NCI-H69 (cell line): ENCODE measurements at places on chromosomes 6 and 20.
A peak's percentile ranks its signal among the peaks of the same experiment; 100 is the strongest.

DNA sequence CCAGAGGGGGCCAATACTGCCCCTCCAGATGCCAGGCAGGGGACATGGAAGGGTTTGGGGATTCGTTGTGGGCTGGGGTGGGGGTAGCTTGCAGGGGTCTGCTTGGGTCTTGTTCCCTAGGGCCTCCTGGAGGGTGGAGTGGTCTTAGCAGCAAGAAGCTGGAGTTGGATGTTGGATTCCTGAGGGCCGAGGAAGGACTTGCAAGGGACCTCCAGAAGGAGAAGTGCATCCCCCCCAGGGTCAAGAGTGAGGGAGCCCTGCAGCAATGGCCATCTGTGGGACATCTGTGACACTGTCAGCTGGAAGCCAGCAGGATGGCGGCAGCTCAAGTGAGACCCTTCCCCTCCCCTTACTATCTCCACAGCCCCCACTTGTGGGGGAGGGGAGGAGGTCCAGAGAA lies 25.4 kb upstream of the CCN5 start:
- no peak for DNase-seq

DNA sequence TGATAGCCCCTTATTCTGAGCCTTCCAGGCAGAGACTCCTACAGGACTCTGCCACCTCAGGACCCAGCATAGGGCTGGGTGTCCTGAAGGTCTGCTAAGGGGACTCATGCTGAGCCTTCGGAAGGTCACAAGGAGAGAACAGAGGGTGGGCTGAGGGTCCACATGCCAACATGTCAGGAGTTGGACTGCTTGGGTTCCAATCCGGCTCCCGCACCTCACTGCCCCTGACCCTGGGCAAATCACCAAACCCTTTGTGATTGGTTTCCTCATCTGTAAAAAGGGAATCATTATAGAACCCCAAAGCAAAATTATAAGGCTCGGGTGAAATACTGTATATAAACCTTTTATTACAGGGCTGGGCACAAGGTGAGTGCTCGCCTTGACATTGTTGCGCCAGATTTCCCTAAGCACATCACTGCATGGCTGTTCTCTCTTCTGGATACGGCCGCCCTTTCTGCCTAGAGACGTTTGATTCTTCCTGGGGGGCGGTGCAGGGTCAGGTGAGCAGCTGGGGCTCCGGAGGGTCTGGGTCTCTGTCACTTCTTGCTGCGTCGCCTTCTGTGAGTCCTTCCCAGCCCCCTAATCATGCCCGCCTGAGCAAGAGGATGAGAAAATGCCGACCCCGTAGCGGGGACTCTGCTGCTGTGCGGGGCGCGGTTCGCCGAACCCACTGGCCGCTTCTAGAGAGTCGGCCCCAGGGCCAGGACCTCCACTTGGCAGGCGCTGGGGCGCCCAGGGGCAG lies 90.5 kb upstream of the EPB41L1 start:
- DNase-seq: peak; percentile 71

- DNase-seq: peak; percentile 35
Measured at GRCh38 chr6:25366903-25367545, 87.8 kb downstream of the CARMIL1 start.

- peak; percentile 93 for DNase-seq
Measured at GRCh38 chr6:156980948-156981347, 203.8 kb downstream of the ARID1B start.

- no peak for DNase-seq
Measured at GRCh38 chr6:168828800-168829199, 387.8 kb downstream of the SMOC2 start.

GRCh38 chr6:160766657-160766988 lies 64.6 kb downstream of the PLG start:
- no peak for DNase-seq

DNA sequence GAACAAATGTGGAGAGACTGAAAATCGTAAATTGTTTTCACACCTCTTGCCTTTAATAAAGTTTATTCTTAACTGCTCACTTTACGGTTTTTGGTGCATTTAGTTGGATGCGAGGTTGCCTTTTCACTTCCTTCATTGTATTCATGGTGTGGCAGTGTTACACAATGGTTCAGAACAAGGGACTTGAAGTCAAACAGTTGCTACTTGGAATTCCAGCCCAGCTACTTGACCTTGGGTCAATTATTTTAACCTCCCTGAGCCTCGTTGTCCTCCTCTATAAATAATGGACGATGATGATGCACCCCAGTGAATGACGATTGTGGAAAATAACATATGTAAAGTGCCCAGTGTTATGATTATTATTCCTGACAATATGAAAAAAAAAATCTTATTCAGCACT lies 72.3 kb downstream of the CARMIL1 start:
- no peak for DNase-seq

DNA sequence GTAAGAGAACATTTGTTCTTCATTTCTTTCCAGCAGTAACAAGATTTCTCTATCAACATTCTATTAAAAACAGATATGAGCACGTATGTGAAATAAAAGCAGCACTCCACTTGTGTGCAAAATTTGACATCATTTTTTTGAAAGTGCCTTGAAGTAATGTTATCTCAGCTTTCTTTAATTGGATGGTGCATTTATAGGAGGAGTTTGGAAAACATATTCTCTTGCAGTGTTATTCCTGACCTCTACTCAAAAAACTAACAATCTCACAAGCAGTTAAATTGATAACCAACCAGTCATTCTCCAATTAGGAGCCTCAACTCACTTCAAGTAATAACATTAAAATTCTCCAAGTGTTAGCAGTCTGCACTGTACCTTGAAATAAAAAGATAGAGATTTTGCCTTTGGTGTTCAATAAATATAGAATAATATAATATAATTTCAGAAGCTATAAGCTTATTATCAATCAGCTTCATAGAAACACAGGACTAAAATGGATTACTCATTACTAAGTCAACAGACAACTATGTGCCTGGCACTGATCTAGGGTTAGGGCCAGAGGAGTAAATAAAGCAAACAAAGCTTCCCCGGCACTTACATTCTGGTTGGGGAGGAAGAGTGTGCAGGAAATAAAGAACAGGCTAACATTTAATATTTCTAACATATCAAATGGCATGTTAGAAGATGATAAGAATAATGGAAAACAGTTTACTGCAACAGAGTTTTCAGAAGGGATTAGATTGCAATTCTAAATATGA lies 149.0 kb upstream of the SGK1 start:
- DNase-seq: peak; percentile 60

DNA sequence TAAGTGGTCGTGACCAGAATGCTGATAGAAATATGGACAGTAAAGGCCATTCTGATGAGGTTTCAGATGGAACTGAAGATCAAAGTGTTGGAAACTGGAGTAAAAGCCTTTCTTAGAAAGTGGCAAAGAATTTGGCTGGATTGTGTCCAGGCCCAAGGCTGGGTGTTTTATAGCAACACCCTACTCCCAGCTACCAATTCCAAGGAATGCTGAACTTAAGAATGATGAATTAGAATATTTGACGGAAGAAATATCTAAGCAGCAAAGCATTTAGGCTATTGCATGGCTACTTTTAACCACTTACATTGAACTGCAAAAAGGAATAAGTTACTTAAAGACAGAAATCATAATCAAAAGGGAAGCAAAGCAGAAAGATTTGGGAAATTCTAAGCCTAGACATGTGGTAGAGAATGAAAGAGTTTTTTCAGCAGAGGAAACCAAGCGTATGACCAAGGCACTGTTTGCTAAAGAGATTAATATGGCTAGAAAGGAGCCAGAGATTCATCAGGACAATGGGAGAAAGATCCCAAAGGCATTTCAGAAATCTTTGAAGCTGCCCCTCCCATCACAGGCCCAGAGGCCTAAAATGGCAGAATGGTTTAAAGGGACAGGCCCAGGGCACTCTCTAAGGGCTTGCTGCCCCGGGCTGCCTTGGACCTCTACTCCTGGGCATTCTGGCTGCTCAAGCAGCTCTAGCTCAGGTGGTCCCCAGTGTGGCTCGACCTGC lies 25.8 kb downstream of the SDHAF4 start:
- DNase-seq: no peak

GRCh38 chr6:63584566-63584965 lies 12.3 kb downstream of the LOC128125822 start:
- no peak for DNase-seq

DNA sequence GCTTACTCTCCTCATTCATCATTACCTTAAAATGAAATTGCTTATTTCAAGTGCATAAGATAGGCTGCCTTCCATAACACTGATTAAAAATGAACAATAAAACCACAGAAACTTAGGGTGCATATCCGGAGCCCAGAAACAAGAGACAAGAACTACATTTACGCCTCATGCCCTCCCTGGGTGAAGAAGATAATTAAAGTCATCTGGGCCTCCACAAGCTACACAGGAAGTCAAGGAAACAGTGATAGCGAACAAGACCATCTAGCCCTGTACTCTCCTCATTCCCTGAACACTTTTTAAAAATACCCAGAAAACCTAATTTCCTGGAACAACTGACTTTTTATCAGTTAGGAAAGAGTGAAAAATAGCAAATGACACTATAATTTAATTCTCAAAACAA lies 6.3 kb downstream of the SOD2 start:
- no peak for DNase-seq

DNA sequence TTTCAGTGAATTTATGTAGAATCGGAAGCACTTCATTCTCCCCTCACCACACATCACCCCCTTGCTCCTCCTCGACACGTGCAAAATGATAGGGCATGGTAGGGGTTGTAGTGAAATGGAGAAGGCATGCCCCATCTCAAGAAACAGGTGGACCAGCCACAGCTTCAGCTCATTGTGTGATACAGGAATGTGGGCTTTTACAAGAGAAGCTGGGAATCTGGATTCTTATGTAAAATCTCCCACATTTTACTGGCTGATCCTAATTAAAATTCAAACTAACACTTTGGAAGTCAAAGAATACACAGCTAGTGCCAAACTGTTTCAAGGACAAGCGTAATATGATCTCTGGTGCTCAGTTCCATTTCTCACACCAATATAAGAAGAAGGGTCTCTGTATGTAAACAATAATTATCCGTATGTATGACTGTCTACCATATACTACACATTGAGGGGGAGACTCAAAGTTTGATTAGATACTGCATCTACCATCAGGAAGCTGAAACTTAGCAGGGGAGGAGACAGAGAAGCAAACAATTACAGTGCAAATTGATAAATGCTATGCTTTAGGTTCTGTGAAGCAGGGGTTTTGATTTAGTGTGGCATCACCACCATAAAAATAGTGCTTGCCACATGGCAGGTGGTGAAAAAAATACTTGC lies 24.3 kb upstream of the KIAA0408 start:
- DNase-seq: peak; percentile 10

DNA sequence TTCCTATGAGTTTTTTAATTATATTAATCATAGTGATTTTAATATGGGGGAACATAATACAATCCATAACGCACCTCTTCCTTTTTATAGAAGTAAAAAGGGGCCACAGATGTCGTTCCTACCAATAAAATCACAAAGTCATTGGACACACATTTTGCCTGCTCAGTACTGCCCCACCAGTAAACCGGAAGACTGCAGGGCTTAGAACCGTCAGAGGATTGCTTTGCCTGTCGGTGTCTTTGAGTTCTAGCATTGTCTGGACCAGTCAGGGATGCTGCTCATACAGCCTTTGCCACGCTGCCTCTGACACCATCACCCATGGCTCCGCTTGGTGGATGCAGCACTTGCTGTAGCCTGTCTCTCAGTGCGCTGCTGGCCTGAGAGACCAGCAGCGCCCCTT lies 853.6 kb downstream of the C6orf118 start:
- DNase-seq: no peak
